ENCODE measurements at places on chromosomes 3 and 15.
A peak's percentile ranks its signal among the peaks of the same experiment; 100 is the strongest.

GRCh38 chr3:106208967-106209366, 340.2 kb upstream of the CBLB start:
- DNase-seq: no peak

- peak; percentile 8 for DNase-seq
These were observed 593.4 kb upstream of the TGFBR2 start for GRCh38 chr3:30012941-30013543.

- DNase-seq: no peak
These were observed 256.0 kb upstream of the CTDSPL start for GRCh38 chr3:37605572-37606153.

- DNase-seq: no peak
These were observed 19.1 kb downstream of the GPR160 start for GRCh38 chr3:170056710-170057454.

GRCh38 chr3:18111796-18112232, 313.3 kb downstream of the SATB1 start:
- DNase-seq: peak; percentile 4

DNA sequence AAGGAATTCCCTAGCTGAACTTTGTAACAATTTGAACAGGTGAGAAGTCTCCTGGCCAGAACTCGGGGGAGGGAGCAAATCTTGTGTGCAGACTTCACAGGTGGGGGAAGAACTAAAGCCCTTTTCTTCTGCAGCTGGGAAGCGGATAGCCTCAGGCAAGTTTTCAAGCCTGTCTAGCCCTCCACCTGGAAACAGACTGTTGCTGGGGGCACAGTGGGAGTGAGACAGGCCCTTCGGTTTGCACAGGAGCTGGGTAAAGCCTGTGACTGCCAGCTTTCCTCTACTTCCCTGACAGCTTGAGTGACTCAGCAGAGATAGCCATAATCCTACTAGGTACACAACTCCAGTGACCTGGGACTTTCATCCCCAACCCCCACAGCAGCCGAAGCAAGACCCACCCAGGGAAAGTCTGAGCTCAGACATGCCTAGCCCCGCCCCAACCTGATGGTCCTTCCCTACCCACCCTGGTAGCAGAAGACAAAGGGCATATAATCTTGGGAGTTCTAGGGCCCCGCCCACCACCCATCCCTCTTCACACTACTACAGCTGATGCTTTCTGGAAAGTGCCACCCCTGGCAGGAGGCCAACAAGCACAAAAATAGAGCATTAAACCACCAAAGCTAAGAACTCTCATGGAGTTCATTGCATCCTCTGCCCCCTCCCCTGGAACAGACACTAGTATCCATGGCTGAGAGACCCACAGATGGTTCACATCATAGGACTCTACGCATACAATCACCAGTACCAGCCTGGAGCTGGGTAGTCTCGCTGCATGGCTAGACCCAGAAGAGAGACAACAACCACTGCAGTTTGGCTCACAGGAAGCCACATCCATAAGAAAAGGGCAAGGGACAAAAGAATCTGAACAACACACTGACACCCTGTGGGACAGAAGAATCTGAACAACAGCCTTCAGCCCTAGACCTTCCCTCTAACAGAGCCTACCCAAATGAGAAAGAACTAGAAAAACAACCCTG, 479.0 kb downstream of the RAP2B start:
- DNase-seq: no peak

DNA sequence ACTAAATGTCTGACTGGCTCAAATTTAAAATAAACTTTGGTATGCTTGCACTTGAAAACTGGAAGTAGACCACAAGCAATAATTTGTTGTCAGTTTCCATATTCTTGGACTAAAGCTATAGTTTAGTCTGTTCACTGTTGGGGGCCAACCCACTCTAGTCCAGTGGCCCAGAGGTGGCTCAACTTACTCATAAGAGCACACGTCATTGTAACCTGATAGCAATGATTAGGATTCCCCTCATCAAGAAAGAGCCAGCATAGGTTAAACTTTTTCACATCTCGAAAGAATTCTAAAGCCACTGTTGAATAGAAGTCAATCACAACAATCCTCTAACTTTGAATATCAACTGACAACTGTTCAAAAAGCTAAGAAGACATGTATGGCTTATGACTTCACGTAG, 147.0 kb downstream of the MEIS2 start:
- no peak for DNase-seq

GRCh38 chr3:138066383-138066782, 49.0 kb downstream of the DZIP1L start:
- DNase-seq: no peak

DNA sequence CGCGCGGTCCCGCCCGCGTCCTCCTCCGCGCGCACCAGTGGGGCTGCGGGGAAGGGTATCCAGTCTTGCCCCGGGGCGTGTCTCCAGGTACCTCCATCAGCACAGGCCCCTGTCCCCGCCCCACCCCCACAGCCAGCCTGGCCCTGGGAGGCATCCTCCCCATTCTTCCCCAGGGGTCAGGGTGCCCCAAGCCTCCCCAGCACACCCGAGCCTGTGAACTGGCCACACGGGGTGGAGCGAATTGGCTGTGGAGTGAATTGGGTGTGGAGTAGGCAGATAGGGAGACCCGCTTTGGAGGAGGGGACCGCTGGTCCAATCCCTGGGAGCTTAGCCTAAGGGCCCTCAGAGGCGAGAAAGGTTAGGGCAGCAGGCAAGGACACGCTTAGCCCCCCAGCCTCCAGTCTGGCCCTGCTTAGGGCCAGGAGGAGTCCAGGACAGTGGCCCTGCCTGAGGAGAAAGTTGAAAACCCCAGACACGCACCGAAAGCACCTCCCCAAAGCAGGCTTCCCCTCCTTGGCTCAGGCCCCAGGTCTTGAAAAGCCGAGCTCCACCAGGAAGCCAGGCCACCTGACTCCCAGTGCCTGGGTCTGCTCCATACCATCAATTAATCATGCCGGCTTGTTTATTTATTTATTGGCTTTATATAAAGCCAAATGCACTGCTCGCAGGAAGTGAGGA, 107.7 kb upstream of the SLC6A11 start:
- no peak for DNase-seq

GRCh38 chr3:1787094-1787493, 311.6 kb upstream of the CNTN4 start:
- no peak for DNase-seq

GRCh38 chr3:13380971-13381370, 39.2 kb downstream of the NUP210 start:
- DNase-seq: no peak

GRCh38 chr15:40770147-40770721, 454 bp downstream of the C15orf62 start:
- no peak for DNase-seq

- no peak for DNase-seq
These were observed 5.2 kb downstream of the GRM2 start for GRCh38 chr3:51712038-51712420.

GRCh38 chr15:50053055-50053856, 65.8 kb downstream of the ATP8B4 start:
- DNase-seq: no peak

GRCh38 chr15:72098040-72098439, 19.9 kb downstream of the MYO9A start:
- DNase-seq: no peak

- no peak for DNase-seq
These were observed 11.7 kb upstream of the ATG7 start for GRCh38 chr3:11260460-11260859.

- DNase-seq: no peak
These were observed 139.2 kb downstream of the PDCD6IP start for GRCh38 chr3:33937628-33938027.

DNA sequence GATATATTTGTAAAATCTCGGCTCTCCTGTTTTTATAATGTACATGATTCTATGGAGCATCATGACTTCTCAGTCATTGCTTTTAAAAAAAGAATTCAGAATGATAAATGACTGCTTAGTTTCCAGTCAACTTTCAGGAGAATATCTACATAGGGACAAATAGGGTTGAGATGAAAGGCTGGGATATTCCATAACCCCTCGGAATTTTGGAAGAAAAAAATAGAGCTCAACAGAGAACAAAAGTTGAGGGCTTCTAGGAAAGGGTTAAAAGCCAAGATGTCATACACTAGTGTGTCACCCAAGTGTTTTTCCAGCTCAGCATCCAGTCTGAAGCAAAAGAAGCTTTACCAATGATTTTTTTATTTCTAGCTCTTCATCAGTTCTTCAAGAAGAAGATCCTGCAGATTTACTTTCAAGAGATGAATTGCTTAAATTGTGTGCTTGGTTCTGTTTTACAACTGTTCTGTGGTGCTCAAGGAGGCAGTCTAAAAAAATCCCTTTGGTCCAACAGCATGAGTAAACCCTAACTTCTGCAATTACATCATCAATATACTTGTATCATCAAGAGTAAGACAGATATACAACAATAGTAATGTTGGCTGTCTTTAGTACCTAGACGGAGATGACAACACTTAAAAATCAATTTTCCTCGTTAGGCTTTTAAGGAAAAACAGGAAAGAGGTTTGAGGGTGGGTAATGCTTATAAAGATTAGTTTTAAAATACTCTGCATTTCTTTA, 979 bp downstream of the UNC13C start:
- no peak for DNase-seq

DNA sequence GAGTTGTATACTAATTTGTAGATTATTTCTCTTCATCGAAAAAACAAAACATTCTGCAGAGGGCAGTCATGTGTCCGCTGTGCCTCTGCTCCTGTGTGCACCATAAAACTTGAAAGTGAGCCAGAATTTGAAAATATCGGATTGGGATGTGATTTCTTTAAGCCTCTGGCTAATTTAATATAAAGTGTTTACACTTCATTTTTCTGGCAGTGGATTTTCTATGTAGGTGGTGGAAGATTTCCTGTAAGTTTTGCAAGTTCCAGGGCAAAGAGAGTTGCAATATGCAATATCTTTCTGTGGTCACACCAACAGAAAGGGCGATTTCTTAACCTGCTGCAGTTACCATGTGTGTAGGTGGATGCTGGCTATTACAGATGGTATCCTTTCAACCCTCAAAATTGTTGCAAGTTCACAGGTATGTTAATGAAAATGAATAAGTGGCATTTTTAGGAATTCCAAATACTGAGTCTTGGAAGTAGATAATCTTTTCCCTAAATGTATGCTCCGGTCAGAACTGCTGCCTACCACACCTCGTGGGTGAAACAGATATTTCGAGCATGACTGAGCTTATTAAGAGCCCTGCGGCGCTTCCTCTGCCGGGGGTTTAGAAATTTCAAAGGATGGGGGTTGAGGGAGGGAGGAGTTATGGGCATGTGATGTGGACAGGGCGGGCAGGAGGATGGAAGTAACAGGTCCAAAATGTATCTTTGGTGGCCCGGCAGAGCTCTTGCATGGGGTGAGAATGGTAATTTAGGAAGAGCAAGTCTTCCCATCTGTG, 134.0 kb downstream of the PGPEP1L start:
- no peak for DNase-seq

DNA sequence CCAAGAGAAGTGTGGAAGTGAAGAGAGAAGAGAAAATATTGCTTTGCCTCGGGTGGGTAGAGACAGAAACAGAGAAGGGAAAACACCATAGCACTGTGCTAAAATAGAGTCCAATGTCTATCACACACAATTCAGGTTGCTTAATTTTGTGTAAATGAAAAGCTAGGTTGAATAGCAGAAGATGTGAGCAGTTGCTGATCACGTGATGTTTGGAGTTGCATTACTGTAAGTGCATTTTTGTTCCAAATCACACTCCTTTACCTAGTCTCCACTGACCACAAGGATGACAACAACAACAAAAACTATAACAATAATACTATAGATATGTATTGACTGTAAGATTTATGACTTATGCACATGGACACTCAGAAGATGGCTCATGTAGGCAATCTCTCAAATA, 683.2 kb downstream of the AGBL1 start:
- no peak for DNase-seq

- no peak for DNase-seq
These were observed 75.9 kb downstream of the RFTN1 start for GRCh38 chr3:16437640-16438039.

DNA sequence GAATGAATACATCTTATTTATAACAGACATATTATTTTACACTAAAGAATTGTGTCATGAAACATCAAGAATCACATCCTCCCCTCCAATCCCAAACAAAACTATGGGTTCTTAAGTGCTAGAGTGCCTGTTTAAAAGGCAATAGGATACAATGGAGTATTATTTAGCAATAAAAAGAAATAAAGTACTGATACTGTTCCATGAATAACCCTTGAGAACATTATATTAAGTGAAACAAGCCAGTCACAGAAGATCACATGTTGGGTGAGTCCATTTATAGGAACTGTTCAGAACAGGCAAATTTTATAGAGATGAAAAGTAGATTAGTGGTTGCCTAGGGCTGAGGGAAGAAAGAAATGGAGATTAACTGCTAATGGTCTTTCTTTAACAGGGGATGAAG, 86.5 kb downstream of the ANKRD28 start:
- DNase-seq: no peak

DNA sequence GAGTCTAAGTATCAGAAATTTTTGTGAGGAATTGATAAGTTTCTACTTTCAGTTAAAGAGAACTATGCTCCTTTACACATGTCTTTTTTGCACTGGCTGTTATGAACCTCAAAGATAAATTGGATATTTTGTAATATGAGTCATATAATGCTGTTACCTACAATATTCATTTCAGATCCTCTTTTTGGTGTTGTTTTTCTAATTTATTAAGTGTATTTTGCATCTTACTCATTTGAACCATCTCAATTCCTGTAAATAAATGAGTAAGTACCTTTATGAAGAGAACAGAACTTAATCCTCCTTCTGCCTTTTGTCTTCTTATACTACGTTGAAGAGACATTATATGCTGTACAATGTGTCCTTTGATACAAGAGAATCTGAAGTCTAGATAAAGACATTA, 74.4 kb downstream of the ZIC1 start:
- no peak for DNase-seq

- no peak for DNase-seq
These were observed 37.3 kb downstream of the ATP2B2 start for GRCh38 chr3:10467904-10468612.

GRCh38 chr3:172126741-172127140, 87.4 kb downstream of the FNDC3B start:
- DNase-seq: no peak

GRCh38 chr15:84794162-84794547, 23.0 kb upstream of the ALPK3 start:
- no peak for DNase-seq

GRCh38 chr3:139533781-139534454, 5.6 kb downstream of the RBP1 start:
- DNase-seq: no peak

DNA sequence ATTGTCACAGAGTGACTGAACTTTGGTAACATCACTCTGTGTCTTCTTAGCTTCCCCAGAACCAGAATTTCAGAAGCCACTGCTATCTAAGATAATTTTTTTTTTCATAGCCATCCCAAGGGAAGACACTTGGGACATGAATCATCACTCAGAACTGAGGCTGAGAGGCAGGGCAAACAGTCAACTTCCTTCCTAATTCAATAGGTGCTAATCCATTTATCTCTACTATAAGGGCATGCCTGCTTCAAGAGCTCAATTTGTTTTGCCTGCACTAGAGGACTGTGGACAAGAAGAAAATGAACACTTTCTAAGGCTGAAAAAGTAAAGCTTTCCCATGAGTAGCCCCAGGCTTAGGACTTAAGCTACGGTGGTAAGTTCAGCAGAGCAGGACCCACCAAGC, 56.7 kb upstream of the MYRIP start:
- no peak for DNase-seq

- DNase-seq: no peak
These were observed 109.7 kb downstream of the MFSD1 start for GRCh38 chr3:158911586-158911985.

- no peak for DNase-seq
These were observed 34.5 kb downstream of the MFSD1 start for GRCh38 chr3:158836312-158836711.

Data from NCI-H774 (cell line).